Heart left ventricle (tissue), 16 donors: ENCODE measurements at places on chromosomes 11 and 22. TPM values are rescaled to one million over a fixed set of nuclear protein-coding genes. Genes with fewer than 3 reads are reported as not detected.

FBLN1 gene
- total RNA-seq, result 53.7 TPM

SAA1 gene
- total RNA-seq, result 1.4 TPM

CCDC86 gene
- 10.4 TPM for total RNA-seq

IGSF22 gene
- 1.2 TPM for total RNA-seq

TRIM66 gene
- total RNA-seq, result 0.71 TPM

C1QTNF6 gene
- 1.7 TPM for total RNA-seq

MAP6 gene
- 4.5 TPM for total RNA-seq

RIBC2 gene
- 1.0 TPM for total RNA-seq

CSTF3 gene
- total RNA-seq, result 9.4 TPM

MFRP gene
- total RNA-seq, result not detected

OR52E4 gene
- total RNA-seq, result not detected

XKR3 gene
- total RNA-seq, result not detected
